ENCODE measurements at places on chromosomes 1 and 21.

GRCh38 chr1:170310951-170311350 is 165.2 kb downstream of the NTMT2 start:
- DNase-seq = no peak

- no peak for DNase-seq
Measured at GRCh38 chr1:182196897-182197870, 135.7 kb upstream of the ZNF648 start.

DNA sequence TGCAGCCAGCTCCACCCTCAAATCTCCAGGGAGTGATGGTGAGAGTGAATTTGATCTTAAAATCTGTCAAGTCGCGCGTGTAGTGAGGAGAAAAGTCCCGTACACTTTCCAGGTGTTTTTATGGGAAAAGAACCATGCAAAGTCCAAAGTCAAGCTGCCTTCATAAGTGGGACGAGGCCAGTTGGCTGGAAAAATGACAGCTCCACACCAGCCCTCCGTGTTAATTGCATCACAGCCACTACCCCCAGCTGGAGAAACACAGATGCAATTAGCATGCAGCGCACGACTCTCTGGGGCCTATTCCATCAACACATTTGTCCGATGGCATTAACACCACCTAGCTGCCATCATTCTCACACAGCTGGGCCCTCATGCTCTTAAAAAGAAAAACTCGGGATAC is 68.4 kb downstream of the KLHDC7A start:
- no peak for DNase-seq

- no peak for DNase-seq
Measured at GRCh38 chr1:33370301-33370700, 49.4 kb upstream of the A3GALT2 start.

DNA sequence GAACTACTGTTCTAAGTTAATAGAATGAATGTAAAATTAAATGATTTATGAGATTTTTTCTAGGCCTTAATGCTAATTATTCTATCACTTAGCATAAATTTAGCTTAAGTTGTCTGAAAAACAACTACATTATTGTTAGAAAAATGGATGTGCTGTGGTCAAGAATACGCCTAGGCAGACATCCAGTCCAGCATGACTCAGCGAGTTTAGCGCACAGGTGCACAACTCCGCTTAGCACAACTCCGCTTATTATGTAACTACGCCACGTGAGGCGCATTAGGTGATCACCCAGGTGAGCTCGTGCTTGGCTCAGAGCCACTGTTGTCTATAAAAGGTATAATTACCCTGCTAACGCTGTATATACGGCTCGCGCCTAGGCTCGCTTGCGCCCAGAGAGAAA is 1043.6 kb upstream of the ADGRL4 start:
- no peak for DNase-seq

DNA sequence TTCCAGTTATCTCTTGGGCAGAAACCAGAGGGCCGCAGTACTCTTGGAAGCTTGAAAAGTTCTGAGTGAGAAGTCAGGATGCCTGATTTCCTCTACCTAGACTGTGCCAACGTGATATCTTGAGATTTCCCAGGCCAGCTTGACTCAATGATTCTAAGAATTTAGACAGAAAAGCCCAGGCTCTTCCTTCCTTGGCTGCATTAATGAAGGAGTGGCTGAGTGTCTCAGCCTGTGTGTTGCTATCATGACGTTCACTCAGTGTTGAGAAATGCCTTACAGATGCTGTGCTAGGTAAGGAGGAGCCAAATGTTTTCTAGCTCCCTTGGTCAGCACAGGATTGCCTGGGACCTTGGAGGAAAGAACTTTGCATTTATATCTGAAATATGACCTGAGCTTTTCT is 454.1 kb upstream of the USP24 start:
- DNase-seq = peak; percentile 36

DNA sequence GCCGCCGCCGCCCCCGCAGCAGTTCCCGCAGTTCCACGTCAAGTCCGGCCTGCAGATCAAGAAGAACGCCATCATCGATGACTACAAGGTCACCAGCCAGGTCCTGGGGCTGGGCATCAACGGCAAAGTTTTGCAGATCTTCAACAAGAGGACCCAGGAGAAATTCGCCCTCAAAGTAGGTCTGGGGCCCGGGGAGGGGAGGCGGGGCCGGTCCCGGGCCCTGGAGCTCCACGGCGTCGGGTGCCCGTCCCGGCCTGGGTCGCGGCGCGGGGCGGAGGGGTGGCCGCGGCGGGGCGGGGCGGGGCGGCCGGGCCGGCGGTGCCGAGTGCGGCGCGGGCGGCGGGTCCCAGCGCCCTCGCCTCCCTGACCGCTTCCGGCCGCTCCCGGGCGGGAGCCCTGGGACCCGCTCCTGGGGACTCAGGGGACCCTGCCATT is 646 bp downstream of the MAPKAPK2 start:
- no peak for DNase-seq

DNA sequence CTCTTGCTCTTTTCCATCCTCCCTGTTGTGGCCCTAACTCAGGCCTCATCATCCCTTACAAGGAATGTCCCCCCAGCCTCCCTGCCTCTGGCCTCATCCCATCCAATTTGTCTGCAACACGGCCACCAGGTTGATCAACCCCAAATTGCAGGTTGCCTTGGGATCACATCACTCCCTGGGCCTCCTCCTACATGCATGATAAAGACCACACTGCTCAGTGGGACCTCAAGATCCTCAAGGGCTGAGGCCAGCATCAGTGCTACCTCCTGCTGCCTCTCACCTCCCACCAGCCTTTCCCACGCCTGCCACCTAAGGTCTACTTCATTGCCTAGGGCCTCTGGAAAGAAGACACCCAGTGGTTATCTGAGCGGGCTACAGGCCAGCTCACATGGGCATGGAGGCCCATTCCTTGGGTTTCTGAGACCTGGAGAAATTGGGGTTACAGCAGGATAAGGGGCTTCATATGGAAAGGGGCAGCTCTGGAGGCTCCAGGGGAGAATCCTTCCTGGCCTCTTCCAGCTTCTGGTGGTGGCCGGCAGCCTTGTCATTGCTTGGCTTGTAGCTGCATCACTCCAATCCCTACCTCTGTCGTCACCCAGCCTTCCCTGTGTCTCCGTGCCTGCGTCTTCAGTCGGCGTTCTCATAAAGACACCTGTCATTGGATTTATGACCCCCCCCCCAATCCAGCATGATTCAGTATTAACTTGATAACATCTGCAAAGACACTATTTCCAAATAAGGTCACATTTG is 60.5 kb downstream of the KLHDC7A start:
- no peak for DNase-seq

DNA sequence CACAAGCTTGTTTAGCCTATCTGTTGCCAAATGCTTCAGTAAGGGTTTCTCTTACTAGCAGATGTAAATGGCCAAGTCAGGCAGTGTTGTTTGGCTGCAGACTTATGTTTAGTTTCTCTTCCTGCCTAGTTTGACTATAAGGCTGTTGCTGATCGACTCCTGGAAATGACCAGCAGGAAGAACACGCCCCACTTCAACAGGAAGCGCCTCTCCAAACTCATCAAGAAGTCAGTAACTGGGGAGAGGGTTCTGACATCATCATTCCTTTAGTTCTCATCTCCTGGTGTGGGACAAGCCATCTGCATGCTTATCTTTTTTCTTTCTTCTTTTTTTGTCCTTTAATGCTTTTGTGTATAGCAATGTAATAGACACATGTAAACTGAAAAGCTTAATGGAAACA is 25.1 kb downstream of the RRP1B start:
- DNase-seq = no peak

DNA sequence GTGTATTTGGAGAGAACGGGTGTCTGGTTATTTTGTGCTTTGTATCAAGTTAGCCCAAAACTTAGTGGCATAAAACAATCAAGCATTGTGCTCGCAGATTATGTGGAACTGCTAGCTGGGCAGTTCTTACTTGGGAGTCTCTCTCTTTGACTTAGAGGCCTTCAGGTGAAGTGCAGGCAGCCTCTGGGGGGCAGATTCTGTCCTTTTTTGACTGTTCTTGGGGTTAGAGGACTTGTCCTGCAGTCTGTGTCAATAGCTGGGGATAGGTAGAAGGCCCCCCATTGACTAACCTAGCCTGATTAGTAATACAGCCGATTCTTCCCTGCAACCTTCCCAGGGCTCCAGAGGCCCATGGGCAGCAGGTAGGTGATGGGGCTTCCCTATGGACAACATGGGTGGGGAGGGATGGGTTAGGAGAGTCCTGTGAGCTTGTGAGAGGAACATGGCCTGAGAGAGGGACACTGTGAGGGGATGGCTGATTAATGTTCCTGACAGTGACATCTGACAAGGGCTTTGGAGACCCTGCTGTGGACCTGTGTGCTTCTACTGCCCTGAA is 37.2 kb upstream of the ACOT11 start:
- DNase-seq = no peak

- no peak for DNase-seq
Measured at GRCh38 chr1:10267921-10268320, 57.6 kb downstream of the KIF1B start.

- no peak for DNase-seq
Measured at GRCh38 chr1:11462224-11462923, 16.6 kb upstream of the DISP3 start.

DNA sequence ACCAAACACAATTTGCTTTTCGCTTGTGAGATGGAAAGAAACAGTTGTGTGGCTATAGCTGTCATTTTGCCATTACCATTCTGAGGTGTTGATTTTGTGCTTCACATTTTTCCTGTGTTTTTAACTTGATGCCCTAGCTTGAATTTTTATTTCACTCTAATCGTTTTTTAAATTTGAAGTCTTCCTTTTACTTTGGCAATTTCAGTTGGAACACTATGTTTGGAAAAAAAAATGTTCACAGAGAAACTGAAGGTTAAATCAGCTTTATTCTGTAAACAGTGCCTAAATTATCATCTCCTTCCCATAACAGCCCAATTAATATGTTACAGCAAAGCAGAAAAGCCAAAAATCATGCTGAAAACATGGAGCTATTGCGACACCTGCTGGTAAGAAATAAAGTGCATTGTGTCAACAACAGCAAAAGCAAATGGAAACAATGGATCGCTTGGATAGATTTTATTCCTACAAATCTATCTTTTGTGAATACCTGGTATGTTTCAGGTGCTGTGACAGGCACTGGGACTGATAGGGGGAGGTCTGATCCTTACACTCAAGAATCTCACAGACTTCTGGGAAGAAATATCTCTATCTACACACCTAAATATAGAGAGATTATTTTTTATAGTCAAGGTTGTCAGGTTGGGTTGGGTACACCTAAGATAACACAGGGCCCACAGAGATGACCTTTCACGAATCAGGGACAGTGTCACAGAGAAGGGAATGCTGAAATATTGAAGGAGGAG is 16.2 kb upstream of the ERICH3 start:
- peak; percentile 24 for DNase-seq

DNA sequence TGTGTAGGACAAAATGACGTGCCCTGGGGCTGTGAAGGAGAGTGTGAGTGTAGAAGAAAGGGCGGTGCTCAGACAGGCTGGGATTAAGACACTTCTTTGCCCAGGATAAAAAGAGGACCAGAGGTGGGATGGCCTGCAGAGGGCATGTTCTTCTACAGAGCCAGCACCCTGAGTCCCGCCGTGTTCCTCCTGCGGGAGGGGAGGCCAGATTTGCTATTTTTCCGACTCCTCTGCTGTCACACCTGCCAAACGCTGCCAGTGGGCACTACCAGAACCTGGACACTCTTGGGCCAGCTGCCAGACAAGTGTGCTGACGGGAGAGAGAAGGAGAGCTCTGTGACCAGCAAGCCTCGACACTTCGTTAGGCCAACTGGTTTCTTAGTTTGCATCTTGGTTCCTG is 206.4 kb downstream of the PLD5 start:
- no peak for DNase-seq

DNA sequence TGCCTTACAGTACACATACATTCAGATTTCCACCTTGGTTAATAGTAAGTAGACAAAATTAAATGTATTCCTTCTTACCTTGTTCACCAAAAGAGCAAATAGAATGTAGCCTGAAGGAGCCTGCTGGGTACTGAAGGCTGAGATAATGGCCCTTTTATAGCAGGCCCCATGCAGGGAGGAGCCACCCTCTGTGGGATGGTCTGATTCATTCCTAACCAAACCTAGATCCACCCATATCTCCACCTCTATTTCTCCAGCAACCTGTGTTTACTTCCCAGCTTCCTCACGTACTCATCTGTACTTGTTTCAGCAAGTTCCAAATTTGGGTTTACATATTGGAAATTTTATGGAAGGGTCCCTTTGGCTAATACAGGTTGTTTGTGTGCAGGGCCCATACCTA is at the start of gene FLG:
TSS of gene FLG (minus strand) at position 129 of the 400 bp plus-strand sequence. CDS start 9,783 bp downstream, outside the sequence.
- no peak for DNase-seq

DNA sequence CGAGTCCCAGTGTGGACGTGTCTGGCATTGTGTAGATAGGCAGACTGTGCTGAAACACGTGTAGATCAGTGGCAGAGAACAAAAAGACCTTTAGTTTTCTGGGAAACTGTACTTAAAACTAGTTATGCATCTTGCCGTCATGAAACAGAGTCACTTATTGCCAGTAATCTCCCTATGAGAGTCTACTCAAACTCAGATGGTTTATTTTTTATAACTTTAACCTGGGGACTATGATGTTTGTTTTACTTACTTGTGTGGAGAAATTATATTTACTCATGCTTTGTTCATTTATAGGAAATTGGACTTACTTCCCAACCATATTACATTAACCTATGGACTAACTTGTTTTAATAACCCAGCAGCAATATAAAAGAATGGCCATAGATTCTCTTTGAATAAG is 54.1 kb upstream of the ABCG1 start:
- DNase-seq = no peak

- DNase-seq = no peak
Measured at GRCh38 chr1:192601567-192601966, 26.0 kb downstream of the RGS1 start.

- no peak for DNase-seq
Measured at GRCh38 chr21:31278511-31279130, 65.4 kb downstream of the TIAM1 start.

DNA sequence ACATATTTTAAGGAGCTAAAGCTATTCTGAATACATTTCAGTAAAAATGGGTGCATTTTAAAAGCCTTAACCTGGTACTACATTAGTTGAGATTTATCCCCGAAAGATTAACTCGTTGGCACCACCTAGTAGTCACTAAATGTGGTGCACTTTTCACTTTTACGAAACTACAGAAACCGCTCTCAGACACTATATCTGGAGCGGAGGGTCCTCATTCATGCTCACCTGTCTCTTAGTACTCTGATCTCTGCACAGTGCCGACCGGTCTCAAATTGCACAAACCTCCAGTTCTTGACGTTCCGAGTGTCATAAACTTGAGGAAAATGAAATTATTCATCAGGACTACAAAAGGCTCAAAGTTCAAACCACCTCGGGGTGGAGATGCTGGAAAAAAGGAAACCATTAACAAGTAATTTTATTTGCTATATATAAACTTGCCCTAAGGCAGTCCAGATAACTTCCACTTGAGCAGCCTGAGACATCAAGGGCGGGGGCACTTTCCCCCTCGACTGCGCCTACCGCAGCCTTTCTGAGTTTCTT is 722 bp downstream of the LZIC start:
- DNase-seq = peak; percentile 10

GRCh38 chr1:58620926-58621325 is 43.9 kb upstream of the TACSTD2 start:
- DNase-seq = no peak

- no peak for DNase-seq
Measured at GRCh38 chr21:26281506-26281905, 110.9 kb upstream of the APP start.

- DNase-seq = no peak
Measured at GRCh38 chr1:215043401-215043800, 39.1 kb upstream of the KCNK2 start.
